SHP77 (cell line): ENCODE measurements at places on chromosomes 4 and X.

DNA sequence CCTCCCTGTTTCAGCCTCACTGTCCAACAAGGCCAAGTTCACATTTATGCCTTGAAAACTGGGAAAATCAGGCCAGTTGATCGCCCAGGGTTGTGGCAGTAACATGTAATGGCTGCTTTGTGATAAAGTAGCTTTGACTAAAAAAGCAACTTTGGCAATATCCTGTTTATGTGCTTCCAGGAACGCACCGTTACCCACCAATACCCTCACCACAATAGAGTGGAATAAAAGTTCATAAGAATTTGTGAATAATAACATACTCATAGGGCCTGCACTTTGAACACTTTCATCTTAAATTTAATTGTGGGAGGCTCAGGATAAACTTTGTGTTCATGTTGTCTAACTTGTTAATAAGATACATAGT is 80.7 kb upstream of the MAML3 start:
- no peak for DNase-seq

GRCh38 chrX:154374313-154375155 is at the start of gene FLNA:
Gene FLNA, minus strand, starts transcription at chrX:154374634. Its CDS starts 3,389 bp downstream, at chrX:154371245.
- no peak for DNase-seq

DNA sequence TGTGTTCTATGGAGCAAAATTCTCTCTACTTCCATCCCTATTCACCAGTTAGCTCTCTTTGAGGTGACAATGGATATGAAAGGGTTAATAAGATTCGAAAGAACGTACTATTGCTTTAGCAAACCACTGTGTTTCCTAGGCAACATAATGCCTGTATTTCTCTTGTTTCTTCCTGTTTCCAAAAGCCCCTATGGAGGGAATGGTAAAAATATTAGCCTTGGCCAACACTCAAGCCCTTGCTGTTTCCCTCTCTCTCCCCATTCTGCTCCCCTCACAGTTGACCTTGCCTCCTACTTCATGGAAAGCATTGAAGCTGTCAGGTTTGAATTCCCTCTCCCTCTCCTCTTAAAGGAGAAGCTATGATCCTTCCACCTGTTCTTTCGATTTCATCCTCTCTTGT is 9.6 kb upstream of the PGRMC1 start:
- DNase-seq, result no peak

DNA sequence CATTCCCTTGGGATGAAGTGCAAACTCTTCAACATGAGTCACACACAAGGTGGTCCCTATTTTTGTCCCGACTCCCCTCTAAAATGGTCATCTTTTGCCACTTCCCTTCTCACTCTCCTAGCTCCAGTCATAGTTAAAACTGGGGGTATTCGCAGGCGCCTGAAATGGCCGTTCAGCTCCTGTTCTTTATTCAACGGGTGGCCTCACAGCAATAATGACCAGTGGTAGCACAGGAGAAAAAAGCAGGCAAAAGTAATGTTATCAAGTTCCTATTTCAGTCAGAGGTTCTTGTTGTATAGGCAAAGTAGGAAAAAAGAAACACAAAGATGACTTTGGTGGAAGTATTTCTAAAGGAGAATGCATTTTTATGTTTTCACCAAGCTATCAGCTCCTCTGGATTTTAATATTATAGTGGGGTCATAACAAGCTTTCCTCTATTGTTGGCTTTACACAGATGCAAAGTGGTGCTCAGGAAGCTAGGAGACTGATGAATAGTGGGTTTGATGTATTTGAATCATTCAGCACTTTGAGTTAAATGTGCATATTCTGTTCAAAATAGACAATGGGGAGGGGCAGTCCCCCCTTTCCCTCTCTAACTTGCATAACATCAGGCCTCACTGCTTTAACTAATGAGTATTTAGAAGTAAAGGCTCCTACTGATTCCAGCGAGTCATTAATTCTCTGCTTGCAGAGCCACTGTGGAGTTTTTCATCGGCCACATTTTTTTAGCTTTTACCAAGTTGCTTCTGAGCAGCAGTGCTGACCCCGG is 171.2 kb upstream of the NDP start:
- no peak for DNase-seq

GRCh38 chrX:49958727-49959485 is 36.5 kb downstream of the CLCN5 start:
- DNase-seq, result no peak

- no peak for DNase-seq
These were observed 897.2 kb upstream of the INTU start for GRCh38 chr4:126735294-126736132.

DNA sequence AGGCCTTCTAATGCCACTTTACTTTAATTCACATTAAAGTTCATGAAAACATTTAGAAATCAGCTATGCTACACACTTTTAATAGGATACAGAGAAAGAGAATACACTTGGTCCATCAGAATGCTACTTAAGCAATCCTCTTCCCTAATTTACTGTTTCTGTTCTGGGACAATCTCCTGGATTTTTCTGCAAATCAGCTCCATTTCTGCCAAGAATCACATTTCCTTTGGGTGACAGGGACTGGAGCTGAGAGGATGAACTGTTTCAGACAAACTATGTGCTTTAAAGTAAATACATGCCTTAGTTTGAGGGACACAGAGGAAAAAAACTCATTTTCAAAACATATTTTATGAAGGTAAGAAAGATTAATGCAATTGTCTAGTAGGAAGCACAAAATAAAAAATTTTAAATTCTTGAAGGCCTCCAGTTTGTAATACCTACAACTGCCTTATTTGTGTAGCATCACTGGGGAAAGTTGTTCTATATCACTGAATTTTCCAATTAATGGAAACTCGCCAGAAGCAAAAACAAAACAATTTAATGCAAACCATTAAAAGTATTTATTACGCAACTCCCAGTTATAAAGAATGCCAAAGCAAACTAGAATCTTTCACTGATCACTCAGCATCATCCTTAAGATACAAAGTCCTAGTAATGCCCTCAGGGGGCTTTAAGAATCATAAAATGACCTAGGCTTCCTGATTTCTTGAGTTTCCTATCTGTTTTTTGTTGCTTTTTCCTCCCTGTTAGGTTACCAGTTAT is 36.3 kb downstream of the BCLAF3 start:
- no peak for DNase-seq

DNA sequence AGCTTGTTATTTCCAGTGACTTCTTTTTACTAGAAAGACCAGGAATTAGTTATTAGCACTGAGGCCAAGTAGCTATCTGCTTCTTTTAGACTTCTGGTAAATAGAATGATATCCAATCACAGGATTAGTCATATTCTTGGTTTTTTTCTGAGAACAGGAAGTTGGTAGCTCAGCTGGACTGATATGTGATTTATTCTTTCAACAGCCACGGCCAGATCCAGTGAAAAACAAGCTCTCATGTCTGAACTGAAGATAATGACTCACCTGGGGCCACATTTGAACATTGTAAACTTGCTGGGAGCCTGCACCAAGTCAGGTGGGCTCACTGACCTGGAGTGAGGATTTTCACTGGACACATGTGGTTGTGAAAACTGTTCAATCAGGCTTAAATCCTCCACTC is 48.6 kb downstream of the PDGFRA start:
- DNase-seq, result no peak

- no peak for DNase-seq
These were observed 139.0 kb downstream of the ADAMTS3 start for GRCh38 chr4:72430050-72430449.

DNA sequence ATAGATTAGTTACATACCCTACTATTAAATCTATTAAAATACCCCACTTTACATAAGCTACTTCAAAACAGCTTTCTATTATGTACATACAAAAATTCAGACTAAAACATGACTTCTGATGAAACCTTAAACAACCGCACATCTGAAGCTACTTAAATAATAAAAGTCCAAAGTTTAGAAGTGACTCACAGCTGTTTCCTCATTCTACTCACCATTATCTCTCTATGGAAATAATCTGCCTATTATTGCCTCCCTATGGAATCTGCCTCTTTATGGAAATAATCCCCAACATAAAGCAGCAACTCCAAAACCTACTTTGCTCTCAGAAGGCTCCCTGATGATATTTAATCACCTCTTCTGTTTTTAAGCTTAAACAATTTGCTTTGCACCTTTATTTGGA is 15.7 kb upstream of the BANK1 start:
- DNase-seq, result no peak

- no peak for DNase-seq
These were observed 68.6 kb downstream of the BMP15 start for GRCh38 chrX:50978920-50979682.

GRCh38 chr4:104942990-104943743 is 203.5 kb upstream of the TET2 start:
- no peak for DNase-seq

DNA sequence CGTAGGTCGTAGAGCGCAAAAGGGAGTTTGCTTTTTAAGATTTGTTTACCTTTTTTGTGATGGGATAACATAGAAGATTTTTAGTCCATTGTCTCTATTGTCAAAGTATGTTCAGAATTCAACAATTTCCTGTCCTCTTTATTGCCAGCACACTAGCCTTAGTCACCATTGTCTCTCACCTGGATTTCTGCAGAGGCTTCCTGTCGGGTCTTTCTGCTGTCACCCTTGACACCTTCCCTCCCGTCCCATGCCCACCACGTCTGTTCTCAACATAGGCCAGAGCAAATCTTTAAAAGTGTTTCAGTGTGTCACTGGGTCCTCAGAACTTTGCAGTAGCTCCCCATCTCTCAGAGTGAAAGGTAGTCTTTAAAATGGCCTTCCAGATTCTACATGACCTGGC is 323.9 kb downstream of the TENM3 start:
- no peak for DNase-seq

- DNase-seq, result peak; percentile 60
These were observed 215.3 kb upstream of the CTSO start for GRCh38 chr4:156169011-156169410.

DNA sequence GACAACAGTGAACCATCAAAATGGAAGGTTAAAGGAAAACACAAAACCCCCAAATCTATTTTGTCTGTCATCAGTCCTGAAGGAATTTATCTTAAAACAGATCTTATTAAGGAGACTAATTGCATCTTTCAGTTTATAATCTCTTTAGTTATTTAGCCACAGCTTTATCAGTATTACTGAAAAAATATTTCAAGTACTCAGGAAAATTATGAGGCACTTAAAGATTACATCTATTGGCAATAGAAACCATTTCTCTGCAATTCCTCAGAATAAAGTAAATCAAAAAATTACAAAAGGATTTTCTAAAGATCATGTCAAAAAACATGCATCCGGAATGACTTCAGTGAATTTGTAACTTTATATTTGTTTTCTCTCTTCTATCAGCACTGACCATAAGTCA is 35.2 kb downstream of the ANTXR2 start:
- no peak for DNase-seq

- DNase-seq, result no peak
These were observed 229.4 kb upstream of the GALNTL6 start for GRCh38 chr4:171583790-171584189.

GRCh38 chr4:54842656-54843055 is 184.9 kb downstream of the KIT start:
- no peak for DNase-seq

DNA sequence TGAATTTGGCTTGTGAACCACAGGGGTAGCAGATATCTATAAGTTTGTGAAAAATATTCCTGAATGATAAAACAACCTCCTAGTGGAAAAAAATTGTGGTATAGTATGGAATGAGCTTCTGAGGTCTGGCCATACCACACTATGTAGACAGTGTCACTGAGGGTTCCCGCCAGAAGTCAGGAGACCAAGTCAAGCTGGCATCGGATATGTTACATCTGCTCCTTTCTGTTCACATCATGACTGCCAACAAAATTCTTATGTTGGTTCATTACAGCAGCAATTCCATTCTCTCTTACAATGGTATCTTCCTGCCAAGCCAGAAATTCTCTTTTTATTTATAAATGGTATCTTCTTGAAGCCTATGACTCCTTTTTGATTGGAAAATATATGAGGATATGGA is 273.0 kb downstream of the PPP3CA start:
- DNase-seq, result no peak

GRCh38 chr4:133637161-133637560 is 488.1 kb downstream of the PCDH10 start:
- no peak for DNase-seq

- DNase-seq, result no peak
These were observed 270.2 kb upstream of the TAPT1 start for GRCh38 chr4:16496501-16496900.

DNA sequence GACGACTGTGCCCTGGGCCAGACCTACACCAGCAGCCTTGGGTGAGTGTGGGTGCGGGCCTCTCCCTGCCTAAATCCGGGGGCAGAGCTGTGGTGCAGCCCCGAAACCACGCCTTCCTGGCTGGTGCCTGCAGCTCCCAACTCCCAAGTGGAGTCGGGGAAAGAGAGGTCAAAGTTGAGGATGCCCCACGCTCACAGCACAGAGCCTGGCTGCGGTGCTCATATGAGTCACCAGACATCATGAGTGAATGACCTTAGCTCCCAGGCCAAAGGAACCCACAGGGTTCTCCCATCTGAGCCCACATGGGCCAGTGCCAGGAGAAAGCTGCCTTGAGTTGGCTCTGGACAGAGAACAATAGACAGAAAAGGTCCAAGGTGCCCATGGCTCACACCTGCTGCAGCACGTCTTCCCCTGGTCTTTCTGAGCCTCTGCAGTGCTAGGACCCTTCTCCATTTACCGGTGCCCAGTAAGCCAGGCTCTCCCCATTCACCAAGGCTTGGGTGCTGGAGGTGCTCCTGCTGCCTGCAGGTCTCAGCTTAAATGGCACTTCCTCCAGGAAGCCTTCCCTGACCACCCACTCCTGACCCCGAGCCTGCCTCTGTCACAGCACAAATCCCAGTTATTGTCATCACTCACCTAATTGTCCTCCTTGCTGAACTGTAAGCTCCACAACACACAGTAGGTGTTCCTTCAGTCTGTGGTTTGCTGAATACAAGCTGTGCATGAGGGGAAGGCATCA is 224.2 kb downstream of the AFAP1 start:
- DNase-seq, result no peak

DNA sequence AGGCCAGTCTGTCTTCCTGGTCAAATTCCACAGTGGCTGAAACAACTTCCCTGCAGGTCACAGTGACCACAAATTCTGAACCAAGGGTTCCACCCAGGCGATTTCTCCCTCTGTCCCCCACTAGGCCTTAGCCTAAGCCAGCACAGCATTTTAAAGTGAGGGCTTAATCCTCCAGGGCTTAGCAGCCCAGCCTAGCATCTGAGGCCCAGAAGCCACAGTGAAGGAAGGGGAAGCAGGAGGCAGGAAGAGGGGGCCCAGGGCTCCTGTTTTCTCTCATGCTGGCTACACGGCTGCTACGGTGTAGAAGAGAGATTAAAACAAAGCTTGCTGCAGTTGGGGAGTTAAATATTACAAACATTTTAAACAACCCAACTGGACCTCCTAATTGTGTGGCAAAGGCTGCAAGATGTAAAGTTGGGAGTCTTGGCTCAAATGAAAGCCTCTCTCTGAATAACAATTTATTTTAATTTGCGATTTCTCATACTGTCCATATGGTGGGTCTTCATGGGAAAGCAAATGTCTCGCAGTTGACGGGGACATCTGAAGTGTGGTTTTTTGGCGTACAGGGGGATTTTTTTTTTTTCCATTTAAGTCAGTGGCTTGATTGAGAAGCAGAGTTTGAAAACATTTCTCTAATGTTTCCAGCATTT is 170.8 kb upstream of the RAI2 start:
- DNase-seq, result no peak
